T-cell (primary cell): ENCODE measurements at places on chromosomes 3 and 15.
A peak's percentile ranks its signal among the peaks of the same experiment; 100 is the strongest.

GRCh38 chr3:191688756-191689433 is 227.9 kb downstream of the PYDC2 start:
- DNase-seq = no peak

GRCh38 chr15:96497951-96498350 is 167.5 kb downstream of the NR2F2 start:
- DNase-seq = no peak

- no peak for DNase-seq
Measured at GRCh38 chr15:73812806-73813465, 59.8 kb upstream of the INSYN1 start.

- no peak for DNase-seq
Measured at GRCh38 chr15:67685008-67685599, 140.2 kb upstream of the SKOR1 start.

- no peak for DNase-seq
Measured at GRCh38 chr3:138336454-138336999, 6.9 kb upstream of the NME9 start.

DNA sequence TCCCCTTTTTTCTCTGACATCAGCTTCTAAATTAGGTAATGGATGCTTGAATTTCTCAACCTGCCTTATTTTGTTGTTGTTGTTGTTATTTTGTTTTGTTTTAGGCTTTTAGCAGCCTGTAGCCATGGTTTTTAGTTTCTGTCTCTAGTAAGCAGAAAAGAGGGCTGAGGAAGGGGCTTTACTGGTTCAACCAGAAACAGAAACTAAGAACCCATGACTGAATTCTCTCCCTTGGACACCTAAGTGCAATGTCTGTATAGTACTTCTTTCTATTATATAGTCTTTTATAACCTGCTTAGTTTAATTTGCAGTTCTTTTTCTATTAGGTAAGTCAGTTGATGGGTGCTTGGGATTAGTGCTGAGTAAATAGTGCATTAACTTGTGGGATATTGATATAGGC is 129.0 kb downstream of the BBX start:
- DNase-seq = no peak

DNA sequence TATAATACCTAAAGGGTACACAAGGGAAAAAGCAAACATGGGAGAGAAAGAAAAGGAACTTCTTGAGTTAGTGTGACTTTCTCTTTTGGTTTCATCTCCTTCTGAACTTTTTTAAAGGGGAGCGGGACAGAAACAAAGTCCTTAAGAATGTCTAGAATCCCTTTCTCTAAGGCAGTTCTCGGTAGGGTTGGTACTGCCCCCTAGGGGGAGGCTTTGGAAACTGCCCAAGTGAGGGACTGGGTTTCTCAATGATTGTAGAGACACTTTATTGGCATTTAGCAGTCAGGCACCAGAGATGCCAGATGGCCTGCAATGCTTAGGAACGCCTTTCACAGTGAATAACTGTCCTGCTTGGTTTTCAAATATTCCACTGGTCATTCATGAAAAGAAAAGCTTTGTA is 172.7 kb downstream of the WDR72 start:
- no peak for DNase-seq

DNA sequence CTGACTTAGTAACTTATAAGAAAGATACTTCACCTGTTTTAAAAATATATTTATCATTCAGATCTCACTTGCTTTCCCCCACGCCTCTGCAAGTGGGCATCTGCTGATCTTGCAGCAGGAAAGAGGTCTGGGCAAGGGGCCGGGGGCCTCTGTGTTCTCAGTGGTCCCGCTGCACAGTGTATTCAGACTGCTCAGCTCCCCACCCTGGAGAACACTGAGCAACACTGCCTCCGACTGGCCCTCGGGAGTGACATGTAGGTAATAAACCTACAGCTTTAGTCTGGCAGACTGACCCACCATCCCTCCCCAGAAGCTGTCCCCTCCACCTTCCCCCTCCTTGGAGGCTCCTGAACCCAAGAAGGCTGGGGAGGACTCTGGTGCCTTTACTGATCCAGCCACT is 43.8 kb downstream of the GABRB3 start:
- no peak for DNase-seq

DNA sequence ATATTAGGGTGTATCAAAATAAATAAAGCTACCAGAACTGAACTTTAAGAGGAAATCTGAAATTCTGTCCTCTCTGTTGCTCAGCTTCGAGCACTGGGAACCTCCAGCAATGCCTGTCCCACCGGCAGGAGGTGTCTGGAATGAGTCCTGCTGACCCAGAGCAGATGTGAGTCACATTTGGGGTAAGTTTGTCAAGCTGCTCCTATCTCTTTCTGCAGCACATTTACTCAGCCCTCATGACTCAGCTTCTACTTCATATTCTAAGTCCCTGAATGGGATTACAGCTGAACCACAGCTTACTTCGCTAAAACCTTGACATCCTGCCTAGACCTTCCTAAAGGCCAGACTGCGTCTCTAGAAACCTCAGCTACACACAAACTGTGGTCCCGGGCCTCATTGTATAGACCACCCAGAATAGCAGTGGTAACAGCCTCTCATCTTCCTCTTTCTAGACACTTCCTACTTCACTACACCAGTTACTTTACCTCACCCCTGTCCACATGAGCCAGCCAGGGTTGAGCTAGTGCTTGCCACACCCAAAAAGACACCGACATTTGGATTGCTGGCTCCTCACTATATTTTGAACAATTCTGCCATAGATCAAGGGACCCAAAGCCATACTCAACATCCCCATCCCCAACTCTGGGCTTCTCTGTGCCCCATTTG is 109.6 kb upstream of the TMCO5A start:
- DNase-seq = no peak

DNA sequence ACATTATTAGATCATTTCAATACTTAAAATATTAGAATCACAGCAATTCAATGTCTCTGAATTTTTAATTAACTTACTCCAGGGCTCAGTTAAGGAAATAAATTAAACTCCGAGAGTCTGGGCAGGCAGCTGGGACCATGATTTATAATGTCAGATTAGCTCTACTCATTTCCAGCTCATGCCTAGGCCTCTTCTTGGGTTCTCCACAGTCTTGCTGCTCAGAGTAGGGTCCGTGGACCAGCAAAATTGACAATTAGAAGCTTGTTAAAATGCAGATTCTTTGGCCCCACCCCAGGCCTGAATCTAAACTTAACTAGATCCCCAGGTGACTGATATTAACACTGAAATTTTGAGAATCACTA is 28.2 kb downstream of the ADAMTS9 start:
- no peak for DNase-seq

- DNase-seq = no peak
Measured at GRCh38 chr3:18752273-18752934, 327.3 kb upstream of the SATB1 start.

DNA sequence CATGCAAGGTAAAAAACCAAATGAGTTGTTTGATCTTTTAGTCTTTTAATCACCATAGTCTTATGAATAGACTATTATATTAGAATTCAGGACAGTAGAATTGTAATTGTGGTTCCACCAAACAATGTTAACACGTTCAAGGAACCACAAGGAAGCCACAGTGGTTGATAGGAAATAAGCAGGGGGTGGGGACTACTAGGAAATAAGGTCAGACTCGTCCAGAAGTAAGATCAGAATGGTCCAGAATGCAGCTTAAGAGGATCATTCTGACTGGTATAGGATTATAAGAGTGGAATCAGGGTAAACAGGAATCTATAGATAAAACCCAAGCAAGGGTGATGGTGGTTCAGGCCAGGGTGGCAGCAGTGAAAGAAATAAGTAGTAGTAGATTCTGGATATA is 7.5 kb downstream of the MYNN start:
- DNase-seq = no peak

- no peak for DNase-seq
Measured at GRCh38 chr3:12590096-12590495, 33.2 kb downstream of the MKRN2 start.

GRCh38 chr15:80455668-80456442 is 51.7 kb downstream of the ARNT2 start:
- DNase-seq = peak; percentile 54

GRCh38 chr15:97234851-97235610 is 725.5 kb upstream of the ARRDC4 start:
- DNase-seq = peak; percentile 4

DNA sequence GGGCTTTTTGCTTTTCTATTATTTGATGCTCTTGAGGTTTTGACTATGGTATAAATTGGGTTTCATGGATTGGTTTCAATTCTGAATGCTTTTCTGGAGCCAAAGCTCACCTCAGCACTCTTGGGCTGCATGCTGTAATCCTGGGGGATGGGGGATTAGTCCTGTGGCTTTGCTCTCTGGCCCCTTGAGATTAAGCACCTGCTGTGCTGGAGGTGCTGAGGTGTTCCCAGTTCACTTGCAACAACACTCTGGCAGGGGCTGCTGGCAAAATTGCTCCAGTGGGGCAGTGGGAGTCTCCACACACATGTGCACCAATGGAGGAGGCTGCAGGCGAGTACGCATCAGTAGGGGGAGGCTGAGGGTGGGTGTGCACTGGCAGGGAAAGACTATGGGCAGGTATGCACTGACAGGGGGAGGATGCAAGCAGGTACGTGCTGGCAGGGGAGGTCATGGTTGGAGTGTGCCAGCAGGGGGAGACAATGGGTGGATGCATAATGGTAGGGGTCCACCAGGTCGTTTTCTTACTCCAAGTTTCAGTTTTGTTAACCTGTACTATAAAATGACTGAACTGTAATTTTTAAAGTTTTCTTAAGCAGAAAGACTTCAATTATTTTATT is 489.2 kb downstream of the FGF12 start:
- no peak for DNase-seq

DNA sequence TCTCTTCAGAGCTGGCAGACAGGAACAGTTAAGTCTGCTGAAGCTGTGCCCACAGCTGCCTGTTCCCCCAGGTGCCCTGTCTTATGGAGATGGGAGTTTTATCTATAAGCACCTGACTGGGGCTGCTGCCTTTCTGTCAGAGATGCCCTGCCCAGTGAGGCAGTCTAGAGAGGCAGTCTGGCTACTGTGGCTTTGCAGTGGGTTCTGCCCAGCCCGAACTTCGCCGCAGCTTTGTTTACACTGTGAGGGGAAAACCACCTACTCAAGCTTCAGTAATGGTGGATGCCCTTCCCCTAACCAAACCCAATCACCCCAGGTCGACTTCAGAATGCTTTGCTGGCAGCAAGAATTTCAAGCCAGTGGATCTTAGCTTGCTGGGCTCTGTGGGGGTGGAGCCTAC is 91.2 kb downstream of the SLC25A26 start:
- peak; percentile 34 for DNase-seq

DNA sequence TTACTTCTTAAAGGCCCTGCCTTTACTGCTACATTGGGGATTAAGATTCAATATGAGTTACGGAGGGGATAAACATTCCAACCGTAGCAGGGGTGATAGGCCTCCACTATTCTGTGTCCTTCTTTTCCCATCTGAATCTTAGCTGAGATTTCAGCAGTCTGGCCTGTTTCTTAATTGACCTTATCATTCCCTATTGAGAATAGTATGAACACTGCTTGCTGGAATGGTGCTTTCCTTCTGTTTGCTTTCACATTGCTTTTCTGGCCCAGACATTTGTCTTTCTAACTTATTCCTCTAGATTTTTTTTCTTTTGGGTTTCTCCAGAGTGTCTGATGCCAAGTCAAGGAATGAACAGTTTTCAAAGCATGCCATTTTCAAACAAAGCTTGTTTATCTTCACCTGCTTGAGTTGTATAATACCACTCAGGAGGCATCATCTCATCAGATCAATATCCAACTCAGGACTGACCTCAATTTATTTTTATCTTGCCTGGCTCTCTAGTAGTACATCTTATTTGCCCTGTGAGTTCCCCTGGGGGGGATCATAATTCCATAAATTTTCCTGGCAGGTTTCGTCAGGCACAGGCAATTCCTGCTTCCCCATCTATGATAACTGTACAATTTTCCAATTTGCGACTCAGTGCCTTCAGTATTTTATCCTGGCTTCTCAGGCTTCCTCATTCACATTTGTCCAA is 161.1 kb upstream of the STT3B start:
- no peak for DNase-seq

- DNase-seq = no peak
Measured at GRCh38 chr3:64568895-64569517, 118.8 kb downstream of the ADAMTS9 start.

DNA sequence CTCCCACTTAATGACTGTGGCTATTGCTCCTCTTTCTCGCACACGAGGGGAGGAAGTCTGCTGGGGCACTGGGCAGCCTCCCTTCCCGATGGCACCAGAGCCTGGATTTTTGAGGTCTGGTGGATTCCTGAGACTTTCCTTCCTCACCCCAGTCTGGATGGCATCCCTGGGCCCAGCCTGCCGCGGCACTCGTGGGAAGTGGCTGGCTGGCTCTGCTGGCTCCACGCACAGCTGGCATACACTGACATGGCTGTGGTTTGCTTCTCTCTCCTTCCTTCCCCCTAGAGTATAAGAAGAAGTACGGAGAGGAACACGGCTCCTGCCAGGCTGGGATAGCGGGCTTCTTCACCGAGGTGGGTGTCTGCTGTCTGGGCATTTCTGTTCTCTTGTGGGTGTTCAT is 319.8 kb upstream of the LRRFIP2 start:
- no peak for DNase-seq

DNA sequence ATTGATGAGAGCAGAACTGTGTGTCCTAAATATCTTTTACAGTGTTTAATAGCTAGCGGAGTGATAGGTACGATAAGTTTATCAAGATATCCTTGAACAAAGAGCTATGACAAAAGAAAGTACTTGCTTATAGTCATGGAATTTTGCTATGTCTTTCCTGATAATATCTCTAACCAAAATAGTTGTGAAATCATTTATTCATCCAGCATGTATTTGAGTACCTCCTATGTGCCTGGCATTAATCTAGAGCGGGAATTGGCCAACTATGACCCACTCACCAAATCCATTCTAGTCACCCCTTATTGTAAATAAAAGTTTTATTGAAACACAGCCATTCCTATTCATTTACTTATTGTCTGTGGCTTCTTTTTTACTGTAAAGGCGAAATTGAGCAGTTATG is 46.6 kb downstream of the ZFAND6 start:
- DNase-seq = no peak

DNA sequence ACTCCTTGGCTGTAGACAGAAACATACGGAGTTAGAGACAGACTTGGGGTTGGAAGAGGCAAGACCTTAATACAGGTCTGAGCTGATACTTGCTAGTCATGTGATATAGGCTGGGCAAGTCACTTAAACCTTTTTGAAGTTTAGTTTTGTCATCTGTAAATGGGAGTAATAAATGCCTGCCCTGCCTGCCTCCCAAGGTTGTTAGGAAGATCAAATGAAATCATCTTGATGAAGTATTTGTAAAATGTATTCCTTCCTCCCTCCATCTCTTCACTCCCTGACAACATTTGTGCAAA is 2.9 kb downstream of the PXK start:
- no peak for DNase-seq

DNA sequence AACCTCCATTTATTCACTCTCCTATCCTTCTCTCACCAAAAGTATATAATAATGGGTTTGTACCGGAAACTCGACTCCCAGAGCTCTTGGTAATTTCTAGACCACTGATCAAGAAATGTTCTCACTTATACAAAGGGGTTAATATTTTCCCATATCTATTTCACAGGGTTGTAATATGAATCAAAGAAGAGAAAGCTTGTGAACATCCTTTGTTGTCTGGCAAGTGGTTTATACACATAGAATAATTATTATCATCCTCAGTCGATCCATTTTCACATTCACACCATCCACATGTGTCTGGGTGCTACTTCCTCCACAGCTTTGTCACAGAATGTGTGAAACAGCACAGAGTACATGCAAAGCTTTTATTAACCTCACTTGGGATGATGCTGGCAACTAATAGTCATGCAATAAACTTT is 29.9 kb upstream of the STT3B start:
- no peak for DNase-seq

GRCh38 chr15:27353856-27354255 is 382.9 kb downstream of the GABRG3 start:
- no peak for DNase-seq

GRCh38 chr3:174125267-174125824 is 727.8 kb downstream of the NLGN1 start:
- DNase-seq = no peak

GRCh38 chr3:72548981-72549380 is 299.3 kb downstream of the SHQ1 start:
- DNase-seq = no peak
